ENCODE measurements at places on chromosomes 11 and 22. TPM values are rescaled to one million over a fixed set of nuclear protein-coding genes. Genes with fewer than 3 reads are reported as not detected.

OR5B17 gene
- not detected for total RNA-seq

C11orf42 gene
- total RNA-seq, result not detected

RAB39A gene
- total RNA-seq, result not detected

PGA4 gene
- total RNA-seq, result 1.9 TPM

IGSF9B gene
- total RNA-seq, result 2.5 TPM

FREY1 gene
- not detected for total RNA-seq

KRTAP5-1 gene
- total RNA-seq, result not detected

GRIK4 gene
- 0.42 TPM for total RNA-seq

KRTAP5-9 gene
- total RNA-seq, result not detected

SLC22A12 gene
- not detected for total RNA-seq

CARD16 gene
- 1.5 TPM for total RNA-seq

SCGB2A2 gene
- not detected for total RNA-seq

KCNK4 gene
- total RNA-seq, result not detected

SLC5A1 gene
- total RNA-seq, result not detected

All from gastrocnemius medialis (tissue), 4 donors.